ENCODE measurements at places on chromosomes 11 and 22. TPM values are rescaled to one million over a fixed set of nuclear protein-coding genes. Genes with fewer than 3 reads are reported as not detected.

TMPRSS13 gene
- not detected for total RNA-seq

SPDYC gene
- not detected for total RNA-seq

SLC43A3 gene
- 16.4 TPM for total RNA-seq

PTPRCAP gene
- 0.32 TPM for total RNA-seq

OR10AG1 gene
- not detected for total RNA-seq

ASCL3 gene
- not detected for total RNA-seq

DNA sequence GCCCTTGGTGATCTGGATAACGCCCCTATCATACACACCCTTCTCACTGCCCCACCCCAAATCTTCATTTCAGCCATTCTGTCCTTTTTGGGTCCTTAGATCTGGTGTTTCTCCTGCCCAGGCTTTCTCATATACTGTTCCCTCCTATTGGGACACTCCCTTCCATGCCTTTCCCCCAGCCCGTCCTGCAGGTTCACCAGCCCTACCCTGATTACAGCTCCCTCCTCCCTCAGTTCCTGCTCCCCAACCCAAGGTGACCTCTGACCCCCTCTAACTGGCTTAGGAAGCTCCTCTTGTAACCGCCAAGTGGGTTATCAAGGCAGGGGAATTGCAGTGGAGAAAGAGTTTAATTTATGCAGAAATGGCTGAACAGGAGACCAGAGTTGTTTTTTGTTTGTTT is 13.0 kb downstream of the MTFP1 start:
- DNase-seq, result no peak

DNA sequence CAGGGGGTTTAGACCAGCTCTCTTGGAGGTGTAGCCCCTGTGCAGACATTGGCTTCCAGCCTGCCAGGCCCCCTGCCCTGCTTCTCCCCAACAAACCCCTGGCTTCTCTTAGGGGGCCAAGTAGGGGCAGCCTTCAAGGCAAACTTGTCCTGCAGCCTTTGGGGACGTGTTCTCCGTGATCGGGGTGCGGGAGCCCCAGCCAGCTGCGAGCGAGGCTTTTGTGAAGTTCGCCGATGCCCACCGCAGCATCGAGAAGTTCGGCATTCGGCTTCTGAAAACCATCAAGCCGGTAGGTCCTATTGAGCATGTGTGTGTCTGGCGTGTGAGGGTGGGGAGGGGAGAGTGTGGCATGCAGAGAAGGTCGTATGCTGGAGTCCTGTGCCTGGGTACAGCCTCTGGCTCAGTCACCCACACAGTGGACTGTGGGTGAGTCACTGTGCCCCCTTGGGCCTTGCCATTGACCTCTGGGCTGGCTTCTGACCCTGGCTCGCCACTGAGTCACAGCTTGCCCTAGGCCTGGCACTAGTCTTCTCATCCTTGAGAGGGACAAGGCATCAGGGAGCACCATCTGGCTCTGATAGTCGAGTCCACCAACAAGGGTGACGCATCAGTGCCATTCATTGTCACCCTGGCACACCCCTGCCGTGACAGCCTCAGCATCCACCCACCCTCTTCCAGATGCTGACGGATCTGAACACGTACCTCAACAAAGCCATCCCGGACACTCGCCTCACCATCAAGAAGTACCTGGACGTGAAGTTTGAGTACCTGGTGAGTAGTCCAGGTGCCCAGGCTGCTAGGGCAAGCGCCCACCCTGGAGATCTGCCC is 11.4 kb downstream of the SLC16A8 start:
- no peak for DNase-seq

- DNase-seq, result no peak
Measured at GRCh38 chr11:103631841-103632240, 404.6 kb upstream of the DDI1 start.

DNA sequence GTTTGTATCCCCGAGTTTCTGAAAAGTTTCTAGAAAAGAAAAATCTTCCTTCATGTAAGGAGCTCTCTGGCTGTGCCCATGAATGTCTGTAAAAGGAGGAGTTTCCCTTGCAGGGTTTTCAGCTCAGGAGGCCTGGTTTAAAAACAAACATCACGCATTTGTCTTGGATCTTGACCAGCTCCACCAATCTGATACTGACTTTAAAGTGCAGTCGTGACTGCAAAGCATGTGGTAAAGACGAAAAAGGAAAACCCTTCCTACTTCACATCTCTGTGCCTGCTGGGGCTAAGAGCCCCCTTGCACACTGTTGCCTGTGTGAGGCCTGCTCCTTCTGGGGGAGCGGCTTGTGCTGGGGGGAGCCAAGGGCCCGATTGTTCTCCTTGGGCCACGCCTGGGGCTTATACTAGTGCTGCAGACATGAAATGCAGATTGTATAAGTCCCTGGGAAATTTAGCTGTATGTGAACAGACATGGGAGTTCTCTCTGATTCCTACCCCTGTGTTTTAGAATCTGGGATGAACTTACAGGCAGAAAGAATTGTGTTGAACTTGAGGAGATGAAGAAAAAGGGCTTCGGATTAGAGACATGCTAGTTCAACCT is 62.1 kb downstream of the ADAMTS15 start:
- DNase-seq, result peak; percentile 52

- no peak for DNase-seq
Measured at GRCh38 chr11:23769214-23769613, 727.6 kb upstream of the LUZP2 start.

- DNase-seq, result no peak
Measured at GRCh38 chr22:35324067-35324466, 24.4 kb downstream of the TOM1 start.

DNA sequence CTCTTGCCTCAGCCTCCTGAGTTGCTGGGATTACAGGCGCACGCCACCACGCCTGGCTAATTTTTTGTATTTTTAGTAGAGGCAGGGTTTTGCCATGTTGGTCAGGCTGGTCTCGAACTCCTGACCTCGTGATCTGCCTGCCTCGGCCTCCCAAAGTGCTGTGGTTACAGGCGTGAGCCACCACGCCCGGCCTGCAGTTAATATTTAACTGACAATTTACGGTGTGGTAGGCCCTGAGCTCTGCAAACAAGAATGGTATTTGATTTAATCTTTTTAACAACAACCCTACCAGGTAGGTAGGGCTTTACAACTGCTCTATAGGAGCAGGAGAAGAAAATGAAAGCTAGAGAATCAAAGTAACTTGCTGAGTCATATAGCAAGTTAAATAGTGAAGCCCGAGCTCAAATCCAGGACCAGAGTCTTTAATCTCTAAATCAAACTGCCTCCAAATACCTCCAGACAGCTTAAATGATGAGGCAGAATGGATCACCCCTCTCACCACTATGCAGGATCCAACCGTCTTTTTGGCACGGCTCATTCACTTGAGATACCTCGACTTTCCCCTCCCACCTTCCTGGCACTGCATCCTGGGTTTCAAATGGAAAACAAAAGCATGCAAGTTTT is 9.4 kb downstream of the UEVLD start:
- DNase-seq, result no peak

DNA sequence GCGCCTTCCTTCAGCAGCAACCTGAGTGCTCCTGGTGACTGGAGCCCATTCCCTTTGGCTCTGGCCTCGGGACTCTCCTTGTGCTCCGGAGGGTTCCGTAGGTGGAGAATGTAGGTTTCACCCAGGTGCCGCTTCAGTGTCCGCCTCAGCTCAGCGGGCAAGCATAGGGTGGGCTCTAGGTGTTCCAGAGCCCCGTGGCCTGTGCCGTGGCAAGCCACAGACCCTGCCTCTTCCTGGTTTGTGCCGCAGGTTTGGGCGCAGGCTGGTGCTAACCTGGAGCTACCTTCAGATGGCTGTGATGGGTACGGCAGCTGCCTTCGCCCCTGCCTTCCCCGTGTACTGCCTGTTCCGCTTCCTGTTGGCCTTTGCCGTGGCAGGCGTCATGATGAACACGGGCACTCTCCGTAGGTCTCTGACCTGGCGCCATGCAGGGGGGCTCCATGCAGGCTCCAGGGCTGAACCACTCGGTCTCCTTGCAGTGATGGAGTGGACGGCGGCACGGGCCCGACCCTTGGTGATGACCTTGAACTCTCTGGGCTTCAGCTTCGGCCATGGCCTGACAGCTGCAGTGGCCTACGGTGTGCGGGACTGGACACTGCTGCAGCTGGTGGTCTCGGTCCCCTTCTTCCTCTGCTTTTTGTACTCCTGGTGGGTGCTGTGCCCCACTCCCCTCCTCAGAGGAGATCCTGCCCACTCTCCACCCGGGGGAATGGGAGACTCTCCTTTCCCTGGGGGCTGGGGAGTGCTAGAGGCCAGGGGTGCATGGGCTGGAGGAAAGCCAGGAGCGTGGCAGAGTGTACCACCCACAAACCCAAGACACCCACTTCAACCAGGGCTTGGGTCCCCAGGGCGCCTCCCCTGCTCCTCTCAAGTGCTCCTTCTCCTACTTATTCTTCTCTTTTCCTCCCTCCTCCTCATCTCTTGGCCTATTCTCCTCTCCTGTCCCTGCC is 2.4 kb downstream of the SLC22A12 start:
- no peak for DNase-seq

DNA sequence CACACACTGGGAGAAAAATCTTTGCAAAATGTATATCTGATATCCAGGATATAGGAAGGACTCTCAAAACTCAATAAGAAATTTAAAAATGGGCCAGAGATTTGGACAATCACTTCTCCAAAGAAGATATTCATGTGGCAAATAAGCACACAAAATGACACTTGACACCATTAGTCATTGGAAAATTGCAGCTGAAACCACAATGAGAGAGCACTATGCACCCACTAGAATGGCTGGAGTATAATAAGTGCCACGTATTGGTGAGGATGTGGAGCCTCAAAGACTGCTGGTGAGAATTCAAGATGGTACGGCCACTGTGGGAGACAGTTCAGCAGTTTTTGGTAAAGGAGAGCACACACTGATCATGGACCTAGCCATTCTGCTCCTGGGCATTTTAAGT is 12.8 kb upstream of the OSBPL5 start:
- peak; percentile 28 for DNase-seq

- DNase-seq, result no peak
Measured at GRCh38 chr22:44139773-44140172, 41.0 kb upstream of the PARVG start.

GRCh38 chr11:35148163-35148837 is 9.3 kb downstream of the CD44 start:
- DNase-seq, result no peak

- no peak for DNase-seq
Measured at GRCh38 chr11:121656328-121657090, 203.7 kb upstream of the SORL1-AS1 start.

DNA sequence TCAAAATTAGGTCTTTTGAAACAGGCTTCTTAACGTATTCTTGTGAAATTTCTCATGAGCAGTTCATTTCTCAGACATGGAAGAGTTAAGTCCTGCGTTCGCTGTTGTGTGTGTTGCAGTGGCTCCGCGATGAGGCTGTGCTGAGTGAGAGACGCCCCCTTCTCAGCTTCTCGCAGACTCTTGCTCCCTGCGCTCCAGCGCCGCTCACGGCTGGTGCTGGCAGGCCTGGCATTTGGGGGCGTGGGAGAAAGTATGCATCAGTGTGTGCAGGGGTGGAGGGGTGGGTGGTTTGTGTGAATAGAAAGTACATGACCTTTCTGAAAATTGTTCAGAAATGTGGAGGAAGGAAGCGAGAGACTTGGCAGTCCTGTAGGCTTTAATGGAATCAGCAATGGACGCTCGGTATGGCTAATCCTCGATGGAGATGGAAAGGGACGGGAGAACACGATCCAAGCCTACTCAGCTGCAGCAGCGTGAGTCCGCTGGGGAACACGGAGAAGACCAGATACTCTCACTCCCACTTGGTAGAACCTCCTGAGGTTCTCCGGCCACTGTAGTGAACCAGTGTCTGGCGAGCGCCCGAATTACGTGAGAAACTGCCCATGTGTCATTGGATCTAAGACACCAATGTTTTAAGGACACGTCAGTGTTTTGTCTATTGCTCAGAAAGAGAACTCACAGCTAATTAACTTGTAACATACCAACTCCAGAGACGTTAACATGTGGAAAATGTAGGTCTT is 5.9 kb downstream of the TAB1 start:
- DNase-seq, result peak; percentile 77

DNA sequence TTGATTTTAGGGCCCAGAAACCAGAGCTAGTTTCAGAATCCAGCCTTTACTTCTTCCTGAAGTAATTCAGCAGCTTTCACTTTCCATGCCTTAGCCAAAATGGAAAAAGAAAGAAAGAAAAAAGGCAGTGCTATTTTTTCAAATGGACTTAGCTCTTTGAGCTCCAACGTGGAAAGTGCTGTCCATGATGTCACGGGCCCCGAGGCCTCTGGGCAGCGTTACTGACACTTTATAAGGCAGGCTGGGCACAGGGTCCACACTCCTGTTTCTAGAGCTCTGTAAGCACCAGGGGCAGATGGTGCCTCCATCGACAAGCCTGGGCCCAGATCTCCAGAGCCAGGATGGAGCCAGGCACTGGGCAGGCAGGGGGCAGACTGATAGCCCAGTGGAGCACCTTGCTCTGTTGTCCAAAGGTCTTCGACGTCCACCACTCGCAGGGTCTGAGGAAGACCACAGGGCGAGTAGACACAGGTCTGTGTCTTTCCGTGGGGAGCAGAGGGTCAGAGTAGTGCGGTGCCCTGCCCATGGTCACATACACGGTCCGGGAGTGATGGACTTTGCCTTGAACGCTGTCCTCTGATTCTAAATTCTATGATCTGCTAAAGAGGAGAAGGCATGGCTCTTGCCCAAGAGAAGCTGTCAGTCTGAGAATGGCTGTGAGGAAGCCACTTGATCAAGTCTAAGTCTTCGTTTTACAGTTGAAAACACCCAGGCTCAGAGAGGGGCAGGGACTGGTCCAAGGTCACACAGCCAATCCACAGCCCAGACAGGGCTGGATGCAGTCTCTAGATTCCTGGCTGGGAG is 22.0 kb upstream of the WNT11 start:
- no peak for DNase-seq

DNA sequence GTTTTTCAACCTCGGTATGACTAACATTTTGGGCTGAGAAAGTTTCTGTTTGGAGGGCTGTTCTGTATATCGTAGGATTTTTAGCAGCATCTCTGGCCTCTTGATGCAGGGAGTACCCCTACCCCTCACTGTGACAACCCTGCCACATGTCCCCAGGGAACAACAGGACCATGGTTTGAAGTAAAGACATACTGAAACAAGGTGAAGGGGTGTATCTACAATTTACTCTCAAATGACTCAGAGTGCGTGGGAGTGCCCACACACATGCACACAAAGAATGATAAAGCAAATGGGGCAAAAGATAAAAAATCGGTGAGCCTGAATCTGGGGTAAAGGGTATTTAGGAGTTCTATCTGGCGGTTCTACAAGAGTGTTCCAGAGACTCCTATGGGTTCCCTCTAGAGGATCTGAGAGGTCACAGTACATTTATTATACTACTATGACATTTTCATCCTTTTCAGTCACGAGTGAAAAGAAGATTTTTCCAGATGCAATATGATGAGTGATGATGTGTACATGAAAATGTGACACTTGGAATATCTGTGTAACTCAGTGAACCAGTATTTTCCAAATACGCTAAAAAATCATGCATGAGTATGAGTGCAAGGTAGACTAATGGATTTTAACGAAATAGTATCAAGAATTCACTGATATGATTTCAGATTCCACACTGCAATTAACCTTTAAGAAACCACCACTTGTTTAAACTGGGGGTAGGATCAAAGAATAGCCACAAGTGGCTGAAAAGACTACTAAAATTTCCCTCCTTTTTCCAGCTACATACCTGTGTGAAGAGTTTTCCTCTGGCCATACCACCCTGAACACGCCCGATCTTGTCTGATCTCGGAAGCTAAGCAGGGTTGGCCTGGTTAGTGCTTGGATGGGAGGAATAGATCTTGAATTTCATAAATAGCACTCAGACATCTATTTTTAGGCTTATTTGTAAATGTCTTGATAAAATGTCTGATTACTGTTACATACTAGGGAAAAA is 56.3 kb upstream of the YPEL1 start:
- peak; percentile 15 for DNase-seq

GRCh38 chr11:134724779-134725140 is 312.7 kb upstream of the B3GAT1 start:
- no peak for DNase-seq

Measured in fibroblast of villous mesenchyme (primary cell).